ENCODE measurements at places on chromosomes 1 and 21. TPM values are rescaled to one million over a fixed set of nuclear protein-coding genes. Genes with fewer than 3 reads are reported as not detected.

RHEX gene
- not detected for total RNA-seq

MPL gene
- 0.76 TPM for total RNA-seq

PRR9 gene
- total RNA-seq, result not detected

CCDC28B gene
- total RNA-seq, result 4.4 TPM

NTRK1 gene
- not detected for total RNA-seq

EYA3 gene
- 9.6 TPM for total RNA-seq

PAFAH2 gene
- total RNA-seq, result 13.0 TPM

GRCh38 chr1:94358630-94359599 is 59.3 kb upstream of the ABCD3 start:
- DNase-seq, result no peak

DNA sequence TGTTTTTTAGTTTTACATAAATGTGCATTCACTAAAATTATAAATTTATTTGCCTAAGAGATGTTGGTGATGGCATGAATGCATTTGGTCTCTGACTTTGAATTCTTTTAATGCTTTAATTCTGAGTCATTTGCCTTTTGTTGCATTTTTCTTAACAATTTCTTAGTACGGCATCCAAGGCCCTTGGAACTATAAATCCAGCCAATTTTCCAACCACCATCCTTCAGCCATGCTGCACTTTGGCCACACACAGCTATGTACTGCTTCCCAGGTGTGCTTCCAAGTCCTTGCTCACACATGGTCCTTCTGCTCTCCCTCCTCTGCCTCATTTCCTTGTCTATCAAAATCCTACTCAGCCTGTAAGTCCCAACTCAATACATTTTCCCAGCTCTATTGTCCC is 161.0 kb downstream of the DHRS3 start:
- DNase-seq, result no peak

- no peak for DNase-seq
These were observed 14.0 kb upstream of the AIM2 start for GRCh38 chr1:159090286-159091179.

GRCh38 chr1:52929019-52929418 is 1.9 kb downstream of the SCP2 start:
- DNase-seq, result no peak

GRCh38 chr1:19623523-19623922 is 20.6 kb upstream of the NBL1 start:
- DNase-seq, result no peak

GRCh38 chr1:76587212-76587611 is 280.1 kb upstream of the ST6GALNAC5 start:
- no peak for DNase-seq

DNA sequence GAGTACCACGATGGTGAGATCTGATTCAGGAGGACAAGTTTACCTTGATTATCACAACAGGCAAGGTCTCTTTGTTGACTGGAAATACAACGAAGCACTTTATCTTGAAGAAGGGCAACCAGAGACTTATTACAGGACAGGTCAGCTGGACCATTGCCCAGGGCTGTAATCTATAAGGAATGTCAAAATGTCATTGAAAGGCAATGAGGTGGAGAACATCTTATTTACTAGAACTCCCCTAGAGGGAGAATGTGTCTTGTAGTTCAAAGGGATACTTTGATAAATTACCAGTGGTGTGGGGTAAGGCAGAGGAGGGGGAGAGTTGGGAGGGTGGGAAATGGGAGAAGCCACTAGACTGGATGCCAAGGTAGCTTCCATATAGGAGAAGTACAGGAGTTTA is 212.3 kb downstream of the NCAM2 start:
- DNase-seq, result no peak

GRCh38 chr1:234875328-234875952 is 253.2 kb downstream of the TOMM20 start:
- DNase-seq, result peak; percentile 48

DNA sequence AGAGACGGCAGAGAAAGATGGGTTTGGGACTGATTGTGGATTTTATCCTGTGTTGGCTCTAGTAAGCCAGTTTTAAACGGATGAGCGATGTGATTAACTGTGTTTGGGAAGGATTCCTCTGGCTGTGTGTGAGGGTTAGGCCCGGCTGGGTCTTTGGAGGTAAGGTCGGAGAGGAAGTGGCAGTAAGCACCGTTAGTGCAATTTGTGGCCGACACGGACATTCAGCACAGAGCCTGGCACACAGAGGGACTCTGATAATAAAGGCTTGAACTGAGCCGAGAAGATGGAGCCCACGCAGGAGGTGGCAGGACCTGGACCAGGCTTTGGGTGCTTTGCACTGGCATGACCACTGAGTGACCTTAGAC is 1.3 kb downstream of the MTFR1L start:
- no peak for DNase-seq

DNA sequence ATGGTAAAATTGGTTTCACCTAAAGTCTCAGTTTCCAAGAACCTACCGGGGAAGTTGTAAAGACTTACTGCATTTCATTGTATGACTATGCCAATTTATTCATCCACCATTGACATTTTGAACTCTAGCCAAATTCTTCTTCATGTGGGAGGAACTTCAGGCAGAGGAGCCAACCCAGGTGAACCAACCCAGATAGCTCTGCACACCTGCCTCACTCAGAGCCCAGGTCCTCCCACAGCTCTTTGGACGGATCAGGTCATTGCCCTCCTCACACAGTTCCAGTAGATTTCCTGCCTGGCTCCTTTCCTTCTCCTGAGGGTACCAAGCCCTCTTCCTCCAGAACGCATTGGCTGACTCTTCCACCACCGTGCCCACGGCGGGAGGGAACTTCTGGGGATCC is 121.7 kb downstream of the DTL start:
- DNase-seq, result no peak

- no peak for DNase-seq
These were observed 128.6 kb upstream of the HOOK1 start for GRCh38 chr1:59686170-59686569.

DNA sequence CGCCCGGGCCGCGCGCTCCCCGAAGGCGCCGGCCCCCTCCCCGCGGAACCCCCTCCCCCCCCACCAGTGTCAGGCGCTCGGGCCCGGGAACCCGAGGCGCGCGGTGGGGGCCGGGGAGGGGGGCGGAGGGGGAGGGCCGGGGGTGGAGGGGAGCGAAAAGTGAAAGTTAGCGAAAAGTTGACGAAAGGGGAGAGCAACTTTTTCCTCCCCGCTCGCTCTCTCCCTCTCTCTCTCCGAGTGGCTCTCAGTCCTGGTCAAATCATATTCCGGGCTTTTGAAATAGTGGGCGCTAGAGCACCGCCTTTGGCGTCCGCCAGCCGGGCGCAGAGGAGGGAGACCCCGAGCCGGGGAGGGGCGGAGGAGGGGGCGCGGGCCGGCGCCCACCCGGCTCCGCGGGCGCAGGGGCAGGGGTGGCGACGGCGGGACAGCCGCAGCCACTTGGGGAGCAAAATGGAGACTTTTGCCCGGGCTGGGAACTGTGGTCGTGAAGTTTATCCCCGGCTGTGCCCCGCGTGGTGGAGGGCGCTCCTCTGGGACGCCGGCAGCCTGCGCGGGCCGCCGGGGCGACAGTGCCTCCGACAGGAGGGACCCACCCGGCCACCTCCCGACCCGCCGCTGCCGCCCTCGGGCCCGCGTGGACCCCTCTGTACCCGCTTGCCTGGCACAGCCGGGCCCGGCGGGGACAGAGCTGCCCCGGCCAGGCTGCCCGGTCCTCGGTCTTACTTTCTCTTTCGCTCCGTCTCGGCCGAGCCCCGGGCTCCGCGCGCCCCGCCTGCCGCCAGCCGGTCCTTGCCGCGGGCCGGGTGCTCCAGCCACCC is 697 bp downstream of the PRDM16 start:
- DNase-seq, result no peak

DNA sequence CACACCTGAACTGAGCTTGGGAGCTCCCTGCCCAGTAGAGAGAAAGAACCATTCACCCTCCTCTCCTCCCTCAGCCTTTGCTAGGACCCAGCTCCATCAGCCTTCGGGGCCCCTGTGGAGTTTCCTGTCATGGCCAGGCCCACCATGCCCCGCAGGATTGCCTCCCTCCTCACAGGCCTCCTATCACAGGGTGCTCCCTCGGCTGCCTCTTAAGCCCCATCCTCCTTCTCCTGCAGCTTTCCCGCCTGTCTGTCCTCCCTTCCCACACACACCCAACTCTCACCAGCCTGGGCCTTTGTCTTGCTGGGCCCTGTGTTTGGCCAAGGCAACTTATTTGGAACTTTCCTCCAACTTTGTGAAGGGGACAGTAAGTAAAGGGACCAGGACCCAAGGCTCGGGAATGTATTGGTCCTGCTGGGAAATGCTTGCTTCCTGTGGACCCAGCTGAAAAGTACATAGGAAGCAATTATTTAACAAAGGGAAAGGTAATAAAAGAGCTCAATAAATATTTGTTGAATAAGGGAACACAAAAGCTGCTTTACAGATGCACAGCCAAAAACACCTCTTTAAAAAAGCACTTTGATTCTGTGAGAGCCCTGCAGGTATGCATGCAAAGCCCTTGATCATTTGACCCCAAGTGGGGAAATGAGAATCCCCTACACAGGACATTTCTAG is 31.6 kb upstream of the TENT5C start:
- no peak for DNase-seq

- no peak for DNase-seq
These were observed 736.2 kb downstream of the PTPRU start for GRCh38 chr1:29972421-29973053.

DNA sequence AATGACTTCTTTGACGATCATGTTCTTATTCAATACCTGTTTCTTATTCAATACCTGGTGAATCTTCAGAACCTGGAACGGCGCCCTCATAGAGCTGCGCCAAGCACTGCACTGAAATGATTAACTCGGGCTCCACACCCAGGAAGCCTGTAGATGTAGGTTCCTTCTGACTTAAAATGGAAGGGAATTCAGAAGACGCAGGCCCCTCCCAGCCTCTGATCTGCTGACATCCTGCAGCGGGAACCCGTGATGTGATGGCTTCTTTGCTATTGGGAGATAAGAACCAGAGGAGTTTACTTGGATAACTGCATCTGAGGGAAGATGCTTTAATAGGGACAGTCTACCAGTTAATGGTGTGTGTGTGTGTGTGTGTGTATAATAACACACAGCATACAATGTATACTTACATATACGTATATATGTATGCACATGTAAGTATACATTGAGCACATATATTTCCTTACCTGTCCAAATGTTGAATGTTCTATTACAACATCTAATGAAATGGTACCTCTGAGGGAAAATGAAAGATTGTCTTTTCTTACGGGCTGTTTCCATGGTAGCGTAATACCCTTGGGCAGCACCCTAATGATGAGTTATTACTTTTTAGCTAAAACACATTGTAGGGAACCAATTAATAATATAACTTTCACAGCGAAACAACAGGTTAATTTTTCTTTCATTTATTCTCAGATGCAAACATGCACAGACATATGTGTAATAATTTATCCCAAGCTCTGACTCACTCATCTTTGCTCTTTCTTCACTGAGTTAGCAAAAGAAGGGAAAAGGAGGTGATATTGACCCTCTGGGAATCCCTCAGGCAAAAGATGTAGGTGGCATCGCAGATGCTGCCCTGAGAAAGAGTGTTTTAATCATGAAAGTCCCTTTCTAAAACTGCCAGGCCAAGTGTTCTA is 379.8 kb downstream of the SIPA1L2 start:
- no peak for DNase-seq

- no peak for DNase-seq
These were observed 17.6 kb downstream of the CLCN6 start for GRCh38 chr1:11823366-11824137.

DNA sequence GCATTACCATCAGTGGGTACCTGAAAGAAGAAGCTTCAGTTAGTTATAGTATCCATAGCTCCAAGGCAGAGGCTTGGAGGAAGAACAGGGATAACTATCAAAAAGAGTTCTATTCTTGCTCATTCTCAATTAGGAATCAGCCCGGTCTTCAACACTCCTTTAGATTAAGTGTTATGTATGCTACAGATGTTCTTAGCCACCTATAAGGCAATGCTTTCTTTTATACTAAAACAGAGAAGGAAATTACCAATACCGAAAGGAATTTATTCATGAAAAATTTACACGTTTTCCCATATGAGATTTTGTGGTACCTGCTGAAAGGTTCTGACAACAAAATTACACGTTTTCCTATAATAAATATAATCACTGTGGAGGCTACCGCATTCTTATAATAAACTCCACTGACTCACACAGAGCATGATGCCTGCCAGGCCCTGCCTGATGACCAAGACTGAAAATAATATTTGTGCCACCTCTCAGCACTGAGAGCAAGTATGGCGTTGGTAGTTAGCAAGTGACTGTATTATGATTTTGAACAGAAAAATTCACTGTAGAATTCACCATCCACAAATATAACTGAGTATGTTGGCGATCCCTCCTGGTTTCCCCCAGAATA is 58.3 kb downstream of the APP start:
- DNase-seq, result no peak

GRCh38 chr1:159911326-159912070 is 11.5 kb upstream of the CFAP45 start:
- DNase-seq, result no peak

GRCh38 chr1:34645109-34645688 is 109.6 kb upstream of the GJB5 start:
- DNase-seq, result no peak

DNA sequence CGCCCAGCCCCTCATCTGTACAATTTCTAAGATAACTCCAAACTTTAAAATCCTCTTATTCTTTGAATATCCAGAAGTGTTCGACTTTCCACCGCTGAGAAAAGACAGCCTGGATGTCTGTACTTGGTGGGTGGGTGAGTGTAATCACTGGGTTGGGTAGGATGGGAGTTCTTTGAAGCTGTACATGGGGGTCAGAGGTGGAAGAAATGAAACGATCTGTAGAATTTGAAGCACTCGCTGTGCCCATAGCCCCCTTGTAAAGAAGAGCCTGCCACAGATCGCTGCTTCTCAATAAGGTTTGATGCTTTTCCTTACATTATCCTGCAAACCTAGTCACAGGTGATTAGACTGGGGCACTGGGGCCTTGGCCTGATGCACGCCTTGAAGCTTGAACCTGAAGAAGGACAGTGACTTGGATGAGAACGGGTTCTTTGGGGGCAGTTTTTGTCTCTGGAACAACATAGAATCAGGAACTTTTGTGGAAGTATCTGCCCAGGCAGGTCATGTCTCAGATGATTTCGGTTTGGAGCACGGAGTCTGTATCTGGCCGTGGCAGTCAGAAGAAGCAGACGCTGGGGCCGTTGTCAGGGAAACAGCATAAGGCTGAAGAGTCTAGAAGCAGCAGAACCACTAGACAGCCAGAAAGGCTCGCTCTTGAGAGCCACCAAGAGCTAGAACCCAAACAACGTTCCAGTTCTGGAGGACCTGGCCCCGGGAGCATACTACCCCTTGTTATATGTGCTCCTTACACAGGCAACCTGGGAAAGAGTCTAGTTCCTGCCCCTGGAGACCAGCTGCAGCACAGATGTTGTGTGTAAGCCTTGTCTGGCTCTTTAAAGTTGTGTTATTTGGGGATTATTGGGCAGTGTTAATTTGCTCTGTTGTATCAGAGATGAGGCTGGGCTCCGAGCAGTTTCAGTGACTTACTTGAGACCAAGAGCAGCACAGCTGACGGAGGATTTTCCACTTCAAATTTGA is 45.1 kb upstream of the SCCPDH start:
- no peak for DNase-seq

GRCh38 chr1:103525607-103526507 is at the start of gene RNPC3:
Gene RNPC3, plus strand, starts transcription at chr1:103525699. Its CDS starts 372 bp downstream, at chr1:103526071.
- DNase-seq, result peak; percentile 89

- no peak for DNase-seq
These were observed 2.4 kb downstream of the B4GALT3 start for GRCh38 chr1:161174911-161175310.

- no peak for DNase-seq
These were observed 31.4 kb upstream of the TARDBP start for GRCh38 chr1:10980841-10981727.

- DNase-seq, result no peak
These were observed 30.8 kb downstream of the ASB17 start for GRCh38 chr1:75901371-75901770.
